ENCODE measurements at places on chromosomes 13 and 19.
A peak's percentile ranks its signal among the peaks of the same experiment; 100 is the strongest.

DNA sequence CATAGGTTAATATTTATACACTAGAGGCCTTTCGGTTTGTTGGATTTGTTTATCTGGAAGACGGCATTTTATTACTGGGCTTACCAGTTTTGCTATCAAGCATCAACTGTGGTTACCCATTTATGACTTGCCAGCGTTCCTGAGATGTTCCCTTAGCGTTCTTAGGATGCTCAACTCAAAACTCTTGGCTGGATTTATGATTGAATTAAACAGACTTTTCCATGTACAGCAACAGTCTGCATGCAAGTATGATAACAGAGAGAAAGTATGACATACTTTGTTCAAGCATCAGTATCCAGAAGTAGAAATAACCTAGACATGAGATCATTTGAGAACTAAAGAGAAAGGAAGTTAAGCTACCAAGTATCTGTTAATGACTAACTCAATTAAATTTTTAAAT is 29.9 kb upstream of the RNF113B start:
- no peak for DNase-seq

DNA sequence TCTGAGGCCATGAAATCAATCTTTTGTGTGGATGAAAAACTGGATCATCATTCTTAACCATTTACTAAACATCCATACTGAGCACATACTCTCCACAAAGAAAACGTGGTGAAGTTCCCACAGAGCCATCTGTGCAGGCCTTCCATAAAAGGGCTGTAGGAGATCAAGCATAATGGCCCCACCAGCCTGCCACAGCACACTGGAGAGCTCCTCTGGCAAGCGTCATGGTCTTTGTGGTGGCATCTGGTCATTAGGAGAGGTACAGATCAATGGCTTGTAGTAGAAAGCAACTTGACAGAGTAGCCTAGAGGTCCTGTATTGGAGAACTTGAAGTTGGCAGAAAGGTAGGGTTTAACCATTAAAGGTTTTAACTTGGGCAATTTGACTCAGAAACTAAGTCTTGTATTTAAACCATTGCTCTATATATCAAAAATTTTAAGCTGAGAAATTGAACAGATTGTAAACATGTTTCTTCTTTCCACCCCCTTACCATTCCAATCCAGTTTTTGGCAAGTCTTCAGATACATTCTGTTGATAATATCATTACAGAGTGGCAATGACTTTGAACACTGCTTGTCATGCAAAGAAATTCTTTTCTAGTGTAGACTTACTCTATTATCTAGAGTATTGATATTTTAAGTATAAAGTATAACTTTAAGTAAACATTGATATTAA is 128.3 kb downstream of the LMO7 start:
- no peak for DNase-seq

DNA sequence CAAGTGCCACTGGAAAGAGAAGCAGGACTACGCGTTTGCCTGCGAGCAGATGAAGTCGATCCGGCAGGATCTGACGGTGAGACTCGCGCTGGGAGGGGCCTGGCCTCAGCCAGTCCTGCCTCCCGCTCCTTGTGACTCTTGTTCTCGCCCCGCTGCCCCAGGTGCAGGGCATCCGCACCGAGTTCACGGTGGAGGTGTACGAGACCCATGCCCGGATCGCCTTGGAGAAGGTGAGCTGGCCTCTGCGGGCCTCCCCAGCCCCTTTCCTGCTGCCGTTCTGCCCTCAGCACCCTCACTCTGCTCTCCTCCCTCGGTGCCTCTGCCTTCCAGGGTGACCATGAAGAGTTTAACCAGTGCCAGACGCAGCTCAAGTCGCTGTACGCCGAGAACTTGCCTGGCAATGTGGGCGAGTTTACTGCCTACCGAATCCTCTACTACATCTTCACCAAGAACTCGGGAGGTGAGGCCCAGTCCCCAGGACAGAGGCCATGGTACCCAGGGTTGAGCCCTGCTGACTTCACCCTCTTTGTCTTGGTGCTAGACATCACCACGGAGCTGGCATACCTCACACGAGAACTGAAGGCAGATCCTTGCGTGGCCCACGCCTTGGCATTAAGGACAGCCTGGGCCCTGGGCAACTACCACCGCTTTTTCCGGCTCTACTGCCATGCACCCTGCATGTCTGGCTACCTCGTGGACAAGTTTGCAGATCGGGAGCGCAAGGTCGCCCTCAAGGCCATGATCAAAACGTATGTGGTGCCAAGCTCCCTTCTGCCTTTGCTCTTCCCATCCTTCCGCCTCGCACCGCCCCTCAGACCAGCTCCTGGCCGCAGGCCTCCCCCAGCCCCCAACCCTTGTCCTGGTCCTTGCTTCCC is 5.6 kb downstream of the LENG9 start:
- no peak for DNase-seq

DNA sequence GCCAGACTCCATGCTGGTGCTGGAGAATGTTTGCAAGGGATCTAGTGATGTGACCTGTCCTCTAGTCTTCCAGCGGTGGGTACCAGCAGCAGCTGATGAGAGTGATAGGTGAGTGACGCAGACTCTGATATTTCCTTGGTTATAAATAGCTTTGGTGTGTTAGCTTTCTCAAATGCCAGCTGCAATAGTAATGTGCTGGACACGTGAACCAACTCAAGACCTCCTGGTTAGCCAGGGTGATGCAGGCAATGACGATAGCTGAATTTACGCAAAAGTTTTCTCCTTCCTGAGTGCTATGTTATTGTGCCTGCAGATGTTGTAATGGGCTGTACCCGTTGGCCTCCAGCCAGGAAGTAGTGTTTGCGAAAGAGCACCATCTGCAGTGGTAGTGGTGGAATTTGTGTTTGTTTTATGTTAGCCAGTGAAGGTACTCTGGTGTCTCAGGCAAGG is 129.5 kb downstream of the CYSLTR2 start:
- peak; percentile 80 for DNase-seq

DNA sequence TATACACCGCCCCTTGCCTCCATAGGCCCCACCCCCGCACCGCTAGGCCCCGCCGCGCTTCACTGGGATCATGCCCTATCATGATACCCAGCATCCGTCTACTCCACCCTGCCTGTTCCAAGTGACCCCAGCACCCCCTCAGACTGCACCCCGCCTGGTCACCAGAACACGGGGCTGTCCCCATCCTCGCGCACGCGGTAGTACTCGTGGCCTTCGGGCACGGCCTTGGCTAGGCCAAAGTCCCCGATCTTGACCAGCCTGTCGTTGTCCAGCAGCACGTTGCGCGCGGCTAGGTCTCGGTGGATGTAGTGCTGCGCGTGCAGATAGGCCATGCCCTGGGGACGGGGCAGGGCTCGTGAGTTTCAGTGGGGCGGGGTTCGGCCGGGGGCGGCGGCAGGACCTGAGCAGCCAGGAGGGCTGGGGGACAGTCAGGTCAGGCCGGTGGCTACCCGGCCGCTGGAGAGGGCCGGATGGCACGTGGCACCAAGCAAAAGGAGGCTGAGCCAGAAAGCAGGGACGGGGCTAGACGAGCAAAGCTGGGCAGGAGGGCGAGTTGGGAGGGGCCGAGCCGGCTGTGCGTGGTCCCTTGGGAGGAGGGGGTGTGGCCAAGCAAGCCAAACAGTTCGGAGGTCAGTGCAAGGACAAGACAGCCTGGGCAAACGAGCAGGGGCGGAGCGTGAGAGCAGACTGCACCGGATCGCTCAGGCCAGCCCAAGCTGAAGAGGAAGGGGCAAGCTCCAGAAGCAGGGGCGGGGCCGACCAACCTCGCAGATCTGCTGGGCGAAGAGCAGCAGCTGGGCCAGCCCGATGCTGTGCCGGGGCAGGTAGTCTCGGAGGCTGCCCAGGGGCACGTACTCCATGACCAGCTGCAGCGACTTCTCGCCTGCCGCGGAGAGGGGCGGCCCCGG is 13.6 kb upstream of the ICAM3 start:
- no peak for DNase-seq

- DNase-seq: no peak
Observed at GRCh38 chr19:676007-676338, 219 bp upstream of the FSTL3 start.

DNA sequence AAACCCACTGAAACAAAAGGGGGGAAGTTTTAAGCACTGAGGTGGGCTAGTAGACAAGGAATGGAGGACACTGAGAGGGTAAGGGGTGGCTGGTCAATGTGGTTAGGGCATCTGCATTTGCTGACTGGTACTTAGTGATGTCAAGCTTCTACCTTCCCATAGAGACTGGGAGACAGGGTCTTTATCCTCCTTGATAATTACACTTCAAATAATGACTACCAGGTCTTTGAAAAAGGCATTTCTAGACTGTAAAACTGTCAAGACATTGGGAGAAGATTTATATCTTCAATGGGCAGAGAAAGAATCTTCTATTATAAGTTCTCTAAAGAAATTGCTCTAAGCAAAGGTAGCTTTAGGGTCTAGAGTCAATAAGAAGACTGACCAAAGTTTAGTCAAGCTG is 1490.8 kb upstream of the PCDH20 start:
- no peak for DNase-seq

GRCh38 chr13:113187263-113187669 is 21.2 kb downstream of the PCID2 start:
- peak; percentile 41 for DNase-seq

GRCh38 chr13:67806796-67807195 is 576.7 kb upstream of the PCDH9 start:
- no peak for DNase-seq

Measured in bone marrow (tissue), 2 donors.